Left ventricle myocardium inferior (tissue), 1 donor: ENCODE measurements at places on chromosomes 4 and X. TPM values are rescaled to one million over a fixed set of nuclear protein-coding genes. Genes with fewer than 3 reads are reported as not detected.

DNA sequence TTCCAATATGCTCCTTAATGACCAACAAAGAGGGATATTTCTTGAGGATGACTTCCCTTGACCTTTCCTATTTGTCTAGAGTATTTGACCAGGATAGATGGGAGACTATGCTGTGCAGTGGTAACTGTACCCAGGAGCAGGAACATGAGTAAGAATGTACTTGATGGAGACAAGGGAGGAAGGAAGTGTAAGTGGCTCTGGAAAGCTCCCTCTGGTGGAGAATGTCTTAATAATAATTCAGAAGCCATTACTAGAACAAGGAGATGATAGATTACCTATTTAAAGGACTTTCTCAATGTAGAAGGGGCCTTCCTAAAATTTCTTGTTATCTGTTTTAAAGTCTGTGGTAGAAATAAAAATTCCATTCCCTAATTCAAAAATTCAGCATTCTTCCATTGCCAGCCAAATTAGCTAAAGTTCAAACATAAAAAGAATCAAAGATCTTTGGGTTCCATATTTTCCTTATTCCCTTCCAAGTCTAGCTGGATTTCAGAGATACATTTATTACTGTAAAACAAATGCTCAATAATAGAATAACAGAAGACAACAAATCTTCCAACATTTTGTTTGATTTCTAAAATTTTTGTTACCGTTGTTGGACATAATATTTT lies 83.8 kb downstream of the GRID2 start:
- H3K27me3 ChIP-seq, result no peaks in the 10 kb centered on the region
- H3K4me3 ChIP-seq, result no peak overlapping the region
- no peaks in the 10 kb centered on the region for H3K4me1 ChIP-seq
- no peak for DNase-seq

DNA sequence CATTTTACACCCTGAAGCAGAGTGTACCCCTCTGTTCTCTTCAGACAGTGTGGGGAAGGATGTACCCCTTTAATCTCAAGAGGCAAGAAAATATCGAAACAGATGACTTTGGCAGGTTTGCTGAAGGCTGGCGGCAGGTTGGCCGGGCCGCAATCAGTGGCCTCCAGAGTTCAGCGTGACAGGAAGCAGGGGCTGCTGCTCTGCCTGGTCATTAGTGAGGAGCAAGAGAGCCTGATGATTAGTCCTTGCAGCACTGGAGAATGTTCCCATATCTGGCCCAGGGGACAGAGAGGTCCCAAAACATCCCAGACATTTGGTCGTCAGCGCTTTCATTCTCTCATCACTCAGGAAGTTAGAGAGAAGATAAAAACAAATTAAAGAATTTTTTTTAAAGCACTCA lies 352.8 kb downstream of the SPRY1 start:
- H3K4me1 ChIP-seq, result peaks cover 38% of the 10 kb centered on the region
- H3K4me3 ChIP-seq, result no peak overlapping the region
- peak overlapping the region; percentile 82 for H3K27ac ChIP-seq

The ANXA3 gene
- 34.5 TPM for total RNA-seq

DNA sequence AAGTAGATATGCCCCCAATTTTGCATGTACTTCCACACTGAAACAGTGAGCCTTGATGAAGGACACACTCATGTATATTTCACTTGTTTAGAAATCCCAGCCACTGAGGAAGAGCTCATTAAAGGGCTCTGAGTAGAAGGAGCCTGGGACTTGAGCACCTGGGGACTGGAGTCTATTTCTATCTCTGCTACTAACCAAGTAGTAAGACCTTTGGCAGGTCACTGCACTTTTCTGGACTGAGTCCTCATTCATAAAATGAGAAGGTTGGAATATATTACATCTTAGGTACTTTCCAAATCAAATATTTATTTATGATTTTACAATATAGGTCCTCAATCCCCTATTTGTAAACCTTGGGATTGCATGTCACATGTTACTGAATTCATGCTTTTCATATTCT lies 78.2 kb upstream of the C4orf54 start:
- DNase-seq, result no peak
- H3K36me3 ChIP-seq, result no peaks in the 10 kb centered on the region
- H3K27me3 ChIP-seq, result no peaks in the 10 kb centered on the region
- H3K4me3 ChIP-seq, result no peak overlapping the region

- no peaks in the 10 kb centered on the region for H3K36me3 ChIP-seq
- H3K4me3 ChIP-seq, result no peak overlapping the region
- H3K4me1 ChIP-seq, result peaks cover 46% of the 10 kb centered on the region
- H3K27me3 ChIP-seq, result no peaks in the 10 kb centered on the region
- DNase-seq, result no peak
Observed at GRCh38 chr4:128517096-128517738, 229.6 kb upstream of the PGRMC2 start.

The SOD3 gene
- 64.2 TPM for total RNA-seq

The CCSER1 gene
- 13.2 TPM for total RNA-seq

The MAOB gene
- 157 TPM for total RNA-seq

- H3K36me3 ChIP-seq, result no peaks in the 10 kb centered on the region
- no peaks in the 10 kb centered on the region for H3K27me3 ChIP-seq
- H3K27ac ChIP-seq, result no peak overlapping the region
- H3K4me3 ChIP-seq, result no peak overlapping the region
- DNase-seq, result no peak
Observed at GRCh38 chrX:133214301-133214700, 3.9 kb downstream of the TFDP3 start.

GRCh38 chrX:71652405-71652804 lies 14.9 kb upstream of the LOC101059915 start:
- no peak for DNase-seq
- H3K4me1 ChIP-seq, result no peaks in the 10 kb centered on the region
- H3K27ac ChIP-seq, result no peak overlapping the region
- no peaks in the 10 kb centered on the region for H3K27me3 ChIP-seq
- H3K36me3 ChIP-seq, result no peaks in the 10 kb centered on the region
- H3K4me3 ChIP-seq, result no peak overlapping the region

DNA sequence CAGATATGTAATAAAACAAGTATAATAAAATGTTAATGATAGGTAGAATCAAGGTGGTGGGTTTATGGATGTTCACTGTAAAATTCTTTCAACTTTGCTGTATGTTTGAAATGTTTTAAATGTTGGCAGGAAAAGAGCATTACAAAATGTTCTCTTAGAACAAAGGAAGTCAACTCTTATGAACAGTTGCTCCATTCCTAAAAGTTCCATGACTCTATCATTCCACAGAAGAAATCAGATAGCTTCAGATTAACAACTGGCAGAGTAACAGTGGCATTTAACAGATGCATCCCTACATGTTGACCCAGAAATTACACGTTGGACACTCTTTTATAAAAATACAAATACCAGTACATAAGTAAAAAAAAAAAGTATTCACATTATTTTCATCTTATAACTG lies 2023.7 kb downstream of the ARAP2 start:
- H3K4me3 ChIP-seq, result no peak overlapping the region
- no peaks in the 10 kb centered on the region for H3K27me3 ChIP-seq
- H3K4me1 ChIP-seq, result no peaks in the 10 kb centered on the region

- H3K4me3 ChIP-seq, result no peak overlapping the region
- no peaks in the 10 kb centered on the region for H3K27me3 ChIP-seq
- no peaks in the 10 kb centered on the region for H3K4me1 ChIP-seq
- DNase-seq, result no peak
- H3K27ac ChIP-seq, result no peak overlapping the region
Observed at GRCh38 chrX:152930516-152930915, 32.6 kb downstream of the ZNF185 start.

The FRYL gene
- total RNA-seq, result 33.2 TPM

DNA sequence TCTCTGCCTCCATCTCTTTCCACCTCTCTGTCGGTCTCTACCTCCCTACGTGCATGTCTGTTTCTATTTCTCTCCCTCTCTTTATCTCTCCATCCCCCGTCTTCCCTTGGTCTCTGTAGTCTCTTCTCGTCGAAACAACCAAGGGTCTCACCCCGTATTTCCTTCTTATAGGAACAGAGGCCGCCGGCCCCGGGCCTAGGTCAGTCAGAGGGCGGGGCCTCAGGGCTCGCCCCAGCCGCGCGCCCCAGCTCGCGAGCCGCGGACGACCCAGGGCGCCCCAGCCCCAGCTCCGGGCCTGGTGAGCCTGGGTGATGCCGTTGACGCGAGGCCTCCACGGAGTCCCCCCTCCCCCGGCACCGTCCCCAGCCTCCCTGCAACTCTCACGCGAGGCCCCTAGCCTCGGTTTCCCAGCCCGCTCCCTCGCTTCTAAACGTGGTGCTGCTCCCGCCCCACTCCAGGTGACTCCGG lies 6.6 kb downstream of the TIMM17B start:
- peak overlapping the region; percentile 74 for H3K4me3 ChIP-seq
- peak overlapping the region; percentile 75 for H3K27ac ChIP-seq
- H3K4me1 ChIP-seq, result peaks cover 6% of the 10 kb centered on the region
- peaks cover 14% of the 10 kb centered on the region for H3K36me3 ChIP-seq
- H3K27me3 ChIP-seq, result no peaks in the 10 kb centered on the region

DNA sequence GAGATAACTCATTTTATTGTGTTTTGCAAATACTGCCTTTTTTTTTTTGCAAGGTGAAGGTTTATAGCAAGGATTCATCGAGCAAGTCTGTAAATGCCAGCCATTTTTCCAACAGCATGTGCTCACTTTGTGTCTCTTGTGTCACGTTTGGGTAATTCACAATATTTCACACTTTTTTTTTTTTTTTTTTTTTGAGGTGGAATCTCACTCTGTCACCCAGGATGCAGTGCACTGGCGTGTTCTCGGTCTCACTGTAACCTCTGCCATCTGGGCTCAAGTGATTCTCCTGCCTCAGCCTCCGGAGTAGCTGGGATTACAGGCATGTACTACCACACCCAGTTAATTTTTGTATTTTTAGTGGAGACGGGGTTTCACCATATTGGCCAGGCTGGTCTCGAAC lies 1.9 kb downstream of the RNF4 start:
- no peak for DNase-seq
- peaks cover 27% of the 10 kb centered on the region for H3K36me3 ChIP-seq
- H3K4me1 ChIP-seq, result peaks cover 57% of the 10 kb centered on the region
- no peaks in the 10 kb centered on the region for H3K27me3 ChIP-seq
- no peak overlapping the region for H3K27ac ChIP-seq

GRCh38 chrX:56572975-56573374 lies 9.5 kb downstream of the UBQLN2 start:
- no peak for DNase-seq
- H3K27ac ChIP-seq, result no peak overlapping the region
- H3K36me3 ChIP-seq, result no peaks in the 10 kb centered on the region
- no peaks in the 10 kb centered on the region for H3K27me3 ChIP-seq
- H3K4me1 ChIP-seq, result peaks cover 24% of the 10 kb centered on the region

- peak overlapping the region; percentile 71 for H3K4me3 ChIP-seq
- peaks cover 19% of the 10 kb centered on the region for H3K27me3 ChIP-seq
- H3K36me3 ChIP-seq, result no peaks in the 10 kb centered on the region
- DNase-seq, result no peak
- H3K4me1 ChIP-seq, result peaks cover 13% of the 10 kb centered on the region
- H3K27ac ChIP-seq, result peak overlapping the region; percentile 69
Observed at GRCh38 chr4:182807346-182807745, 109.8 kb downstream of the DCTD start.

GRCh38 chr4:128823025-128823661 lies 13.6 kb downstream of the JADE1 start:
- H3K36me3 ChIP-seq, result no peaks in the 10 kb centered on the region
- H3K27ac ChIP-seq, result no peak overlapping the region
- no peak overlapping the region for H3K4me3 ChIP-seq

DNA sequence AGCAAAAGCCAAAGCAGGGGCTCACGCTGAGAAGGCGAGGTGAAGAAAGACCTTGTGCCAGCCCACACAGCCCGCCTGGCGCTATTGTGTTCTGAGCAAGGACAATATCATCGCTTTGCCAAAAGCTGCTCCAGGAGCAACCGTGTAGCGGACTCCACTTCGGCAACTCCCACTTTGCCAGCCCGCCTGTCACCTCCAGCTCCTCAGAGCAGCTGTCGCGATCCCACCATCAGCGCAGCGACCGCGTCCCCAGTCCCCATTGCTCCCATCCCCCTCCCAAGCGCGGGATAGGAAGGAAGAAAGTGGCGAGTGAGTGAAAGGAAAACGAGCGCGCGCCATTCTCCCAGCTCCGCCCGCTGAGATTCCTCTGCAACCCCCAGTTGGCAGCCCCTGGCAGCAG lies 759 bp downstream of the ZC4H2 start:
- peak overlapping the region; percentile 72 for H3K4me3 ChIP-seq
- H3K4me1 ChIP-seq, result peaks cover 6% of the 10 kb centered on the region
- no peaks in the 10 kb centered on the region for H3K27me3 ChIP-seq
- H3K36me3 ChIP-seq, result no peaks in the 10 kb centered on the region
- H3K27ac ChIP-seq, result no peak overlapping the region

- H3K36me3 ChIP-seq, result no peaks in the 10 kb centered on the region
- peak overlapping the region; percentile 89 for H3K27ac ChIP-seq
- H3K27me3 ChIP-seq, result no peaks in the 10 kb centered on the region
- peaks cover 53% of the 10 kb centered on the region for H3K4me1 ChIP-seq
Observed at GRCh38 chr4:150150629-150151062, 72.4 kb downstream of the DCLK2 start.

GRCh38 chr4:52841682-52842456 lies 20.2 kb upstream of the RASL11B start:
- no peaks in the 10 kb centered on the region for H3K27me3 ChIP-seq
- no peak overlapping the region for H3K4me3 ChIP-seq
- peaks cover 63% of the 10 kb centered on the region for H3K4me1 ChIP-seq
- peak overlapping the region; percentile 62 for H3K27ac ChIP-seq

GRCh38 chr4:127141856-127142255 lies 490.9 kb upstream of the INTU start:
- H3K36me3 ChIP-seq, result no peaks in the 10 kb centered on the region
- H3K27ac ChIP-seq, result no peak overlapping the region
- no peaks in the 10 kb centered on the region for H3K4me1 ChIP-seq
- H3K27me3 ChIP-seq, result no peaks in the 10 kb centered on the region
- H3K4me3 ChIP-seq, result no peak overlapping the region
- DNase-seq, result no peak

DNA sequence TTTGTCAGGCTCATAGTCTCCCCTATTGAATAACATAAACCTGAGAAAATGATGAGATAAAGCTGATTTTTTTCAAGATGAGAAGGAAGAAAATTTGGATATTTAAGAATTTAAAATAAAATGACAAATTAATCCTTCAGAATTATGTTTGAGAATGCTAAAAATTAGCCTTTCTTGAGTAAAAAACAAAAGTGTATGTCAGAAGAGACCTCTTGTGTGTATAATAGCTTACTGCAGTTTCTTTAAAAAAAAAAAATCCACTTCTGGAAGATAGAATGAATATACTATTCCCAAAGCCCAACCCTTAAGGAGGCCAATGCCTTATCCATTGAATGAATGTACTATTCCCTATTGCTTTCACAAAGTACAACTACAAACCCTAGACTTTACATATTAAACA lies 281.8 kb downstream of the RAPGEF2 start:
- peaks cover 15% of the 10 kb centered on the region for H3K4me1 ChIP-seq
- DNase-seq, result no peak
- no peaks in the 10 kb centered on the region for H3K36me3 ChIP-seq
- H3K27me3 ChIP-seq, result no peaks in the 10 kb centered on the region
- no peak overlapping the region for H3K4me3 ChIP-seq

- no peak for DNase-seq
- H3K27me3 ChIP-seq, result no peaks in the 10 kb centered on the region
- H3K27ac ChIP-seq, result no peak overlapping the region
- no peaks in the 10 kb centered on the region for H3K4me1 ChIP-seq
- H3K36me3 ChIP-seq, result no peaks in the 10 kb centered on the region
- H3K4me3 ChIP-seq, result no peak overlapping the region
Observed at GRCh38 chr4:176123710-176124407, 58.2 kb downstream of the WDR17 start.

The UNC5C gene
- total RNA-seq, result 2.0 TPM

The CENPVL1 gene
- total RNA-seq, result not detected
